ENCODE measurements at places on chromosomes 3 and 15. TPM values are rescaled to one million over a fixed set of nuclear protein-coding genes. Genes with fewer than 3 reads are reported as not detected.

CAMP gene
- not detected for total RNA-seq

SLC6A20 gene
- total RNA-seq: not detected

COX17 gene
- 69.8 TPM for total RNA-seq

IL17RB gene
- total RNA-seq: 60.7 TPM

INSYN1 gene
- total RNA-seq: not detected

LRRN1 gene
- total RNA-seq: 0.35 TPM

WWTR1 gene
- 2.1 TPM for total RNA-seq

KLHL40 gene
- total RNA-seq: not detected

UACA gene
- 0.58 TPM for total RNA-seq

CRABP1 gene
- total RNA-seq: not detected

TMCO5A gene
- not detected for total RNA-seq

ILDR1 gene
- 1.6 TPM for total RNA-seq

MRAS gene
- not detected for total RNA-seq

All from activated CD4-positive, alpha-beta memory T cell treated with anti-CD3 and anti-CD28 coated beads, Interleukin-2, amount 10 ng/mL, durations not matched to agents 7 days and 5 days (primary cell).